ENCODE measurements at places on chromosomes 7 and 10. TPM values are rescaled to one million over a fixed set of nuclear protein-coding genes. Genes with fewer than 3 reads are reported as not detected.

IKZF1 gene
- total RNA-seq: 27.8 TPM

CPVL gene
- total RNA-seq: 96.1 TPM

BCAP29 gene
- 117 TPM for total RNA-seq

NME8 gene
- total RNA-seq: not detected

CPA4 gene
- total RNA-seq: not detected

BMPER gene
- 1.9 TPM for total RNA-seq

DNA sequence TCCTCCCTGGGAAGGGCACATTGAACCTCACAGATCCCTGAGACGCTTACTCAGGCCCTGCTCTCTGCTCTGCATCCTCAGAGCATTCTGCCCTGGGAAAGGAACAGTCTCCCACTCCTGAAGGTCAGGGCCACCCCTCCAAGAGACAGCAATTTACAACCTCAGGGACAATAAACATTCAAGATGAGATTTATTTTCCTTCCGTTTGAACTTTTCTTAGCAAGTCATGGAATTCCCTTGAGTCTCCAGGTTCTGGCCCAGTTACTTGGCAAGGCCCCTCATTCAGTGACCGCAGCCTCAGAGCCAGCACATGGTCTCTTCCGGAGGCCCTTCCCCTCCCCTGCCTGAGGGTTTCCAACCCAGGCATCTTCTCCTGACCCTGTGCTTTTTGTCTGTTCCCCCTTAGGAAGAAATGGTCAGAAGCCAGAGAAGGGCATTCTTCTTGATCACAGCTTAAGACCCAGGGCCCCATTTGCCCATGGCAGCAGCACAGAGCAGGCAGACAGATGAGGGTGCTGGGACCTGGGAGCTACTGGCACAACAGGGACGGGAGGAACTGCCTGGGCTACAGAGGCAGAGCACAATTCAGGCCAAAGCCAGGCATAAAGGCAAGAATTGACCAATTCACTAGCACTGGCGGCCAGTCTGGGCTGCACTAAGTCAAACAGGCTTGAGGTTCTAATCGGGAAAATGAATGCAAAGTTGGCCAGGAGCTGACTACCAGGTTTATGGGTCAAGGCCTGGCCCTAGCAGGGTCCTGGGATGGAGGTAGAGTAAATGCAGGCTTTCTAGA lies 56.7 kb downstream of the VSTM4 start:
- DNase-seq: peak; percentile 56

GRCh38 chr7:21355406-21355874 lies 72.4 kb upstream of the SP4 start:
- DNase-seq: no peak

- DNase-seq: no peak
Measured at GRCh38 chr7:45663965-45664633, 89.9 kb downstream of the ADCY1 start.

DNA sequence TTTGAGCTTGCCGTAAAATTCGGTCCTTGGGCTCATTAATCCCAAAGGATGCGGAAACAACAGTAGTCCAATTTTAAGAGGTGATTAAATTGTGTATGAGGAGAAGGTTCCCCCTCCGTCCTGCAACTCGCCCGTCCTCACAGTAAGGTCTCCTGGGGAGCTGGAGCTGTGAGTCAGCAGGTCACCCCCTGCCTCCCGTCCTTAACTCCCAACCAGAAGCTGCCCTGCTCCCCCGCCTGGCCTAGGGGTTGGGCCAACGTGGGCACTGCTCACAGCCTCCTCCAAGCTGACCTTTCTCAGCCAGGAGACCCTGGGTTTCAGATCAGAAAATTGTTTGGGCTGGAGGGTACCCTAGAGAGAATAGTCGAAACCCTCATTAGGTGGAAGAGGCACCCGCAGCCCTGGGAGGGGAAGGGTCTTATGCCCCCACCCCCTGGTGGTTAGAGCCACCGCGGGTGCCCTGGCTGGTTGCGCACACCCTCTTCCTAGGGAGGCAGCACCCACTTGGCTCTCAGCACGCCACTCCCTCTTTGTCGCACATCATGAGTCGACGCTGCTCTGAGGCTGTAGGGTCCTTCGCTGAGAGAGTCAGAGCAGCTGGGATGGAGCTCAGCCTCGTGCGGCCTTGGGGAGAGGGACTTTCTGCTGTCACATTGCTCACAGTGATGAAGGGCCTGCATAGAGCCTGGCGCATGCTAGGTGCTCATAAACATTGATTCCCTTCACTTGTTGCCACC lies 131.2 kb downstream of the TACC2 start:
- DNase-seq: no peak

DNA sequence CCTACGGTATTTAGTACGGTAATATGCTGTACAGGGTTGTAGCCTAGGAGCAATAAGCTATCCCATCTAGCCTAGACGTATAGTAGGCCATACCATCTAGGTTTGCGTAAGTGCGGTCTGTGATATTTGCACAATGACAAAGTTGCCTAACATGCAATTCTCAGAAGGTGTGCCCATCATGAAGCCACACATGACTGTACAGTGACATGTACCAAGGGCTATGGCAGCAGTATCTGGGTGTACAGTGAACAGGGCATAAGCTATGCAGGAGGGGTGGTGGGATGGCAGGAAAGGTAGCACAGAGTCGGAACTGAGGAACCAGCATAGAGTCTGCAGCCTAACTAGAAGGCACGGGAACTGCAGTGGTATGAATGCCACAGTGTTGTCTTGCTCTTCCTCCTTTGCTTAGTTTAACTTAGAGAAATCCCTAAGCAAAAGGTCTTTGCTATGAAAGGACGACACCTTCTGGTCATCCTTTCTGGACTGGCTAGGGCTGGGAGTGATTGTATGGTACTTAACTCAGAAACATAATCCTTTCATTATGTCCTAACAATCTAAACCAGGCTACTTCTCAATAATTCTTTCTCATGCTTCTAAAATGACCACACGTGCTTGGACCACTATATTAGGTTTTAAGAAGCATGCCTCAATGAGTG lies 93.5 kb downstream of the DYNC1I1 start:
- DNase-seq: no peak

GRCh38 chr7:22667562-22668239 lies 59.3 kb upstream of the IL6 start:
- no peak for DNase-seq

DNA sequence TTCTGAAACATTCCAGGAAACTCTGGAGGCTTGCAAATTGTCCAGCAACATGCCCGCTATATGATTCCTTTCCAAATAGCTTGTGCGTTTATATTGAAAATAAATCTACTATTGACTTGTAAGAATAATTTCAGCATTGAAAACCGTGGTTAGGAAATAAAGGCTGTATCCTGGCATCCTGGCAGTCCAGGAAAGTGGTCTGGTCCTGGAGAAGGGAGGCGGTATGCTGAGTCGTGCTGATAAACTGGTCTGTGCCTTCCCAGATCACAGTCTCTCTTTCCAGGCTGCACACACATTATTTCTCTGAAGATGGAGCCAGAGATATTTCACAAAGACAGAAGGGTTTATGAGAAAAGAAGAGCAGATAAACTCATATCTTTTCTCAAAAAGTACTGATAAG lies 350.1 kb upstream of the COBL start:
- DNase-seq: no peak

- no peak for DNase-seq
Measured at GRCh38 chr7:95718577-95719410, 53.6 kb upstream of the DYNC1I1 start.

Measured in heart left ventricle (tissue), 16 donors.